ENCODE measurements at places on chromosomes 12 and 14. TPM values are rescaled to one million over a fixed set of nuclear protein-coding genes. Genes with fewer than 3 reads are reported as not detected.

Gene OVCH1
- total RNA-seq = not detected

Gene PTPRR
- 0.15 TPM for total RNA-seq

Gene PCED1B
- 13.8 TPM for total RNA-seq

Gene LPAR5
- total RNA-seq = 0.53 TPM

Gene LAG3
- 1.4 TPM for total RNA-seq

Gene CPNE6
- total RNA-seq = not detected

Measured in A549 treated with AZD2906 at 1 μM for 4 hours (cell line).